ENCODE measurements at places on chromosomes 11 and 22. TPM values are rescaled to one million over a fixed set of nuclear protein-coding genes. Genes with fewer than 3 reads are reported as not detected.

The CHRM4 gene
- total RNA-seq: not detected

The GP1BB gene
- 4.1 TPM for total RNA-seq

The KCNQ1 gene
- 6.2 TPM for total RNA-seq

The HTR3B gene
- not detected for total RNA-seq

- DNase-seq: no peak
Measured at GRCh38 chr11:94959179-94959578, 14.2 kb downstream of the CWC15 start.

- no peak for DNase-seq
Measured at GRCh38 chr11:37560991-37561390, 963.0 kb upstream of the RAG2 start.

DNA sequence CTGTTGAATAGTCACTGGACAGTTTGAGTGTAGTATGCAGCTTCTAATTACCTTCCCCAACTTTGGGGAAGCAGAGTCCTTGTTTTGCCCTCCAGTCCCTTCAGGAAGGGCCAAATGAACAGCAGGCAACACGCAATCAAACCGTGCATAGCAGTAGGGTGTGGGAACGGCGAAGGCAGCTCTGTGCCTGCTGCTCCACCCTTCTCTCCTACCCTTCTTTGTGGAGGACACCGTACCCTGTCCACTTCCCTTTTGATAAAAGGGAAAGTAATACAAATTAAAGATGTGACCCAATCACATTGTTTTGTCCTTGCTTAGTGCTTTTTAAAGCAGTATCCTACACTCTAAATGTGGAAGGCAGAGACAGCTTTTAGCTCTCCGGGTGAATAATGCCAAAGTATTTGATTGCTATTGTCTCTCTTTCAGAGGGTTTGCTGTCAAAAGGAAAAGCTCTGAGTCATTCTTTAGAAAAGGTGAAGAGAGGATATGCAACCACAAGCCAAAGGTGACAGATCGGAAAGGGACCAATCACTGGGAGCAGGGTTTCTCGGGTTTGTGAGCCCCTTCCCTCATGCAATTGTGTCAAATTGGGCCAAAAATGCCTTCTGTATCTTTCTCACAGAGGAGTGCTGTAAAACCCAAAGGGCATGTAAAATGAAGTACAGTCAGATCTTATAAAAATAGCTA is 407.3 kb upstream of the CCDC90B start:
- no peak for DNase-seq

GRCh38 chr11:78689585-78690153 is 115.0 kb upstream of the NARS2 start:
- DNase-seq: no peak

DNA sequence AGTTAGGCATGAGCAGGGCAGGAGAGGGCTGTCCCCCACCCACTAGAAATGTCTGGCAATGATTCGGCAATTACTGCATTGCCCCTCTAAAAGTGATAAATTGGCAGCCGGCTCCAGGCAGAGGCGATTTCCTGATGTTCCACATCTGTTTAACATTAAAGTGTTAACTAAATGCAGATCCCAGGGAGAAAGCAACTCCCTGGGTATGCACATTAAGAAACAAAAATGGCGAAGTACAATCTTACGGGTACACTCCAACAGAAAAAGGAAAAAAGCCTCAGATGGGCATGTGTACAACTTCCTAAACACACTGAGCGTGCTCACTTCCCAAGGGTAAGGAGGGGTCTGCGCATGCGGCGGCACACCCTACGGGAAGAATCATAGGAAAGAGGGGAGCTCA is 314.4 kb downstream of the CASP12 start:
- DNase-seq: no peak

DNA sequence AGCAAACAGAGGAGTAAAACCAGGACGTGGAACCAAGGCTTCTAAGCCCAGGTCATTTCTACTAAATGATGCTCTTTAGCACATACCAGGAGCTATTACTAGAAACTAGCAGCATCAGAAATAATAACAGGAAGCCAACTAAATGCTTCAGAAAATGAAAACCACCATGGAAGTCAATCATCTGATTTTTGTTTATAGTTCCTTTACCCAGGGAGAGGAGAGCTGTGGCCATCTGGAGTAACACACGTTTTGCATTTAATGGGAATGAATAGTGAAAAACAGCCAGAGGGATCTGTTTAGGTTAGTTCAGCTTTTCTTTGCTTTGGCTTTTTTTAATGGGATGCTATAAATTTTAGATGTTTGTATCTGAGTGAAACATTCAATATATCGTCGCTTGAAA is 250.7 kb upstream of the ARHGAP20 start:
- no peak for DNase-seq

DNA sequence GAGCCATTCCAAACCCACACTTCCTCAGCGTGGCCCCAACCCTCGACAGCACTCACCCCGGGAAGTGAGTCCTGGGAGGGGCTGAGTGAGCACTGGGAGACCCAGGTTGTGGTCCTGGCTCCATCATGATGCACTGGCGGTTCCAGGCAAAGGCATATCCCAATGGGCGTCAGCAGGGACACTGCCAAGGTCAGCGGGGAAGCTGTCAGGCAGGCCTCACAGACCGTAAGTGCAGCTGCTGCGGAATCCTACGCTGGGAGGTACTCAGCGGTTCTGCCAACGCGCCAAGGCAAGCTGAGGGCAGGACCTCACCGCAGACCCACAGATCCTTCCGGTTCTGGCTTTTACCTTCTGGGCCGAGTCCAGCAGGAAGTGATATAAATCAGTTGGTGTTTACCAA is 1.4 kb upstream of the GAL3ST1 start:
- no peak for DNase-seq

GRCh38 chr11:45885921-45886721 is 670 bp downstream of the MAPK8IP1 start:
- DNase-seq: no peak

All from sciatic nerve (tissue), 2 donors.